Activated CD4-positive, alpha-beta memory T cell treated with anti-CD3 and anti-CD28 coated beads for 36 hours (primary cell): ENCODE measurements at places on chromosomes 2 and 18. TPM values are rescaled to one million over a fixed set of nuclear protein-coding genes. Genes with fewer than 3 reads are reported as not detected.

- no peak for DNase-seq
- H3K4me1 ChIP-seq = peaks cover 15% of the 10 kb centered on the region
- no peak overlapping the region for H3K27ac ChIP-seq
- peaks cover 45% of the 10 kb centered on the region for H3K36me3 ChIP-seq
These were observed 32.3 kb downstream of the CCNT2 start for GRCh38 chr2:134950886-134951285.

DNA sequence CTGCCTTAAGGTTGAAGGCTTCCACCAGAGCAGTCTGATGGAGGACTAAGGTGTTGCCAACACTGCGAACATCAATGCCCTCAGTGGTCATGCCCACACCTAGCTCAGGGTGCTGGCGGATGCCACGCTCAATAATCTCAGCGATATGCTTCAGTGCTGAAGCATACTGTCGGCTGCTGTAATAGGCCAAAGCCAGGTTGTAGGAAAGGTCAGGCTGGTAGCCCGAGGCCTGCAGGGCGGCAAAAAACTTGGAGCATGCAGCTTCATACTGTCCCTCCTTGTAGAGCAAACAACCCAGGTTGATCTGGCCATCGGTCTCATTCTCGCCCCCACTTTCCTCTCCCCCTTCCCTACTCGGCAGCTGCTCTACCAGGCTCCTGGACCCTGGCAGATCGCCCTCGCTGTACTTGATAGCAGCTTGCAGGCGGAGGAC lies 159.4 kb downstream of the AGPS start:
- H3K4me3 ChIP-seq = peak overlapping the region; percentile 97
- H3K4me1 ChIP-seq = peaks cover 11% of the 10 kb centered on the region
- H3K27me3 ChIP-seq = no peaks in the 10 kb centered on the region
- peak overlapping the region; percentile 100 for H3K27ac ChIP-seq
- DNase-seq = no peak
- peaks cover 4% of the 10 kb centered on the region for H3K36me3 ChIP-seq

DNA sequence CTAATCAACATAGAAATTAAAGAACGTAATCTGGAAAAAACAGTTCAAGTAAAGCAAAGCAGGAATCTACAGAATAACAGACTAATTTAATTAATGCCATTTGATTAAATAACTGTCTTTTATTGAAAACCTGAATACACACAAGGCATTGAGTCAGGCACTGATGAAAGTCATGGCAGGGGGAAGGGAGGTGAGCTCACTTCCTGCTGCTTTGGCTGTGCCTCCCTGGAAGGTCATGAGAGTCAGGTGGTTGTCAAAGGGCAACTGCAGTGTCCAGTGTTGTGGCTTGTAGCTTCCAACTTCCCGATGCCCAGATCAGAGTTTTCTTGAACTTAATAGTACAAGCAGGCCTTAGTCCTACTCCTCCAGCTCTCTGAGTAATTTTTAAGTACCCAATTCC lies 180.9 kb downstream of the PID1 start:
- no peaks in the 10 kb centered on the region for H3K27me3 ChIP-seq
- H3K4me3 ChIP-seq = no peak overlapping the region
- no peak for DNase-seq
- H3K36me3 ChIP-seq = no peaks in the 10 kb centered on the region
- H3K4me1 ChIP-seq = no peaks in the 10 kb centered on the region

GRCh38 chr2:73827018-73827417 lies 1.7 kb upstream of the STAMBP start:
- H3K27ac ChIP-seq = peak overlapping the region; percentile 91
- no peak for DNase-seq
- no peaks in the 10 kb centered on the region for H3K27me3 ChIP-seq
- H3K4me1 ChIP-seq = peaks cover 47% of the 10 kb centered on the region
- H3K4me3 ChIP-seq = no peak overlapping the region

Gene RGPD4
- total RNA-seq = not detected
